ENCODE measurements at places on chromosomes 16 and 17.

GRCh38 chr16:2288726-2289125 is 20.8 kb upstream of the RNPS1 start:
- no peak for DNase-seq

GRCh38 chr17:9286434-9286833 is 265.1 kb downstream of the NTN1 start:
- DNase-seq, result no peak

DNA sequence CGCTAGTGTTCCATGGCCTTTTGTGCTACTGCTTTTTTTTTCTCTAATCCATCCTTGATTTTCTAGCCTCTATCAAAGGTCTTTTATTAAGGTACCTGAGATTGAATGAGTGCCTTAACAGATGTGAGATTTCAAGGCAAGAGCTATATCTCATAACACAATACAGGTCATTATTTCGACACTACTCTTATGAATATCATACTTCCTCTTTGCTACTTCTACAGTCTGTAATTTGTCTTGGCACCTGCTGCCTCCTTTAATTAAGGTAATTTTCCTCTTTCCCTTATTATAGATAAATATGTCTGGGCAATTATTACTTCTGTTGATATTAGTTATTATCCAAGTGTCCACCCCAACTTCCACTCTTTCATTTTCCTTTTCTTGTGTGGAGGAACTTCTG is 5.3 kb downstream of the KRT28 start:
- no peak for DNase-seq

DNA sequence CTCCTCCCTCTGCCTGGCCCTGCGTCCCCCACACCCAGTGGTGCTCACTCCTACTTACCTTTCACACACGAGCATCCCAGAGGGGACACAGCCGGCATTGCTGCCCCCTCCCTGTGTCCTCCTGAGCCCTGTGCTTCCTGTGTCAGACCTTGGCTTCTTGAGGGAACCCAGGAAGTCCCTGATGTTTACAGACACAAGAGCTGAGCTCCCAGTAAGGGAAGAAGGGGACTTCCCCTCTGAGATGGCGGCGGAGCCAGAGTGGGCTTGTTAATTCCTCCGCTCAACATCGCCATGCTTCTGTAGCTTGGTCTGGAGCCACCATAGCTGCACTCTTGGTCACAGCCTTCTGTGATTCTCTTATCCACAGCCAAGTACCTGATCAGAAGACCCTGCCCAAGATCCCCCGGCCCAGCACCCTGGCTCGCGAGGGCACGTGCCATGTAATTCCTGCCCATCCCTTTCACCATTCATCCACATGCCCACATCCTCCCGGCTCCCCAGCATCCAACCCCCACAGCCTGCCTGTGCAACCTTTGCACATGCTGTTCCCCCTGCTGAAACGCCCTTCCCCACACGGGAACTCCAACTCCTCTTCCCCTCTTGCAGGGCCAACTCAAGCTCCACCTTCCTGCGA is 127.4 kb upstream of the FOXF1 start:
- DNase-seq, result no peak

DNA sequence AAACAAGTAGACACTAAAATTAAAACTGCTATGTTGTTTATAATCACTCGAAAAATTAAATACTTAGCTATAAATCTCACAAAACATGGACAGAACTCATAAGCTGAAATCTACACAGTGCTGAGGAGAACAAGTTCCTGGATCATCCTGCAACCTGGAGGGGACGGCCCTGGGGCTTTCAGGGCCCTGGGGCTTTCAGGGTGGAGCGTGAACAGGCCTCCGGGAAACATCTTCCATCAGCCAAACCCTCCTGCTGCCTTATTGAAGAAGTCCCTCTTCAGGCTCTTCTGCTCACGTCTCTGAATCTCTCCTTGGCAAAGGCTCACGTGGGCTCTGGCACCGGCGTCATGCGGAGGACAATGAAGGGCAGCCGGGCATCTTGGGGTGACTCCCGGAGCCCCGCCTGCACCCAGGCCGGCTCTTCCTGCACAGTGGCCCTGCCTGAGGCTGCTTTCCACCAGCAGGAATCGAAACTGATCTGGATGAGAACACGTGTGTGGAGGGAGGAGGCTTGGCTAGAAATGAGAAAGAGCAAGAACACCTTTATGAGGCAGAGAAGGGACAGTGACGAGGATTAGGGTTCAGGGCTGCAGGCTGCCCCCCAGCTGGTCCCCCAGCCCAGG is 127.3 kb downstream of the CDRT15L2 start:
- no peak for DNase-seq

- no peak for DNase-seq
Observed at GRCh38 chr16:66901626-66902025, 17.1 kb downstream of the CDH16 start.

- DNase-seq, result no peak
Observed at GRCh38 chr16:72532906-72533410, 361.0 kb upstream of the PMFBP1 start.

DNA sequence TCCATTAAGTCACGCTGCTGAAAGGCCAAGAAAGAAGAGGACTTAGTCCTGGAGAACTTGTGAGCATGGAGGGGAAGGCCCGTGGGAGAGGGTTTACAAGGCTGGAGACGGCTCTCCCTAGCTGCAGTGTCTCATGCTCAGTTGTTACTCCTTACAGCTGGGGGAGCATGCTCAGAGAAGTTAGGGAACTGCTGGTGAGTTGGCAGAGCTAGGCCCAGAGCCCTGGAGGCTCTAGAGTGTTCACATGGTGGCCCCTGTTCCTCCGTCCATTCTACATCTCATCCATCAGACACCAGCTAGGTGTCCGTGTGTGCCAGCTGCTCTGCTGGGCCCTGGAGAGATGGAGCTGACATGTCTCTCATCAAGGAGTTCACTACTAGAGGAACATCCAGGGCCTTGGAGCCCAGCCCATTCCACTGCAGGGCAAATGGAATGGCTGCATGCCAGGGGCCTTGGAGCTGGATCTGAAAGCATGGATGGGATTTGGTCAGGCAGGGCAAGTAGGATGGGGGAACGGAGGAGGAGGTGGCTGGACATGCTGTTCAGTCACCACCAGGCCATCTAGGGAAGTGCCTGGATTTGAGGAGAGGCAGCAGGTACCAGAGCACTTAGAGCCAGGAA is 6.3 kb downstream of the XYLT2 start:
- no peak for DNase-seq

DNA sequence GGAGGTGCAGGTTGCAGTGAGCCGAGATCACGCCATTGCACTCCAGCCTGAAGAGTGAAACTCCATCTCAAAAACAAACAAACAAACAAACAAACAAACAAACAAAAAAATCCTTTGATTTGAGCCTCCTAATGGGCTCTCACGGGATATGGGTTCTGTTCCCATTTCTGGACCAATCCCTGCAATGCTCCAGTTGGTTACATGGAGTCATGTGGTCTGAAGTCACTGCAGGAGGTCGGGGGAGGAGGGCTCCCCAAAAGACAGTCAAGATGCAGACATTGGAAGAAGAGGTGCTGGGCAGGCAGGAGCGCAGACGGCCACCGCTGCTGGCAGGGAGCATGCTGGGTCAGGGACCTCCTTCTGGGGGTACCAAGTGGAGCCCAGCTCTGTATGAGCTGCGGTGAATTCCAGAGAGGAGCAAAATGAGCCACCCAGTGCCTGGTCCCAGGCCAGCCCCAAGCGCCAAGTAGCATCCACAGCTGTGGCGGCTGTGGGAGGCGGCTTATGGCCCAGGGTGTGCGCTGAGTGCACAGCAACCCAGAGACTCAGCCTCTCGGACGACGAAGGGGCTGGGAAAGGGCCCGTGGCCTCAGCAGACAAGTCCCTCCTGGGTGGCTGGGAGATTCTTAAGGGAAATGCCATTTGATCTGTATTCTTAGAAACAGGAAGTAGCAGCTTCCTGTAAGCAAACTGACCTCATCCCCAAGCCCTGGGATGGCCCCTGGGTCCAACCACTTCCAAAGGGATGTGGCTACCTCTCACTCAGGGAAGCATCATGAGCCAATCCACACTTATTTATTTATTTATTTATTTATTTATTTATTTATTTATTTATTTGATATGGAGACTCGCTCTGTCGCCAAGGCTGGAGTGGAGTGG is 19.6 kb upstream of the ATP2A3 start:
- no peak for DNase-seq

DNA sequence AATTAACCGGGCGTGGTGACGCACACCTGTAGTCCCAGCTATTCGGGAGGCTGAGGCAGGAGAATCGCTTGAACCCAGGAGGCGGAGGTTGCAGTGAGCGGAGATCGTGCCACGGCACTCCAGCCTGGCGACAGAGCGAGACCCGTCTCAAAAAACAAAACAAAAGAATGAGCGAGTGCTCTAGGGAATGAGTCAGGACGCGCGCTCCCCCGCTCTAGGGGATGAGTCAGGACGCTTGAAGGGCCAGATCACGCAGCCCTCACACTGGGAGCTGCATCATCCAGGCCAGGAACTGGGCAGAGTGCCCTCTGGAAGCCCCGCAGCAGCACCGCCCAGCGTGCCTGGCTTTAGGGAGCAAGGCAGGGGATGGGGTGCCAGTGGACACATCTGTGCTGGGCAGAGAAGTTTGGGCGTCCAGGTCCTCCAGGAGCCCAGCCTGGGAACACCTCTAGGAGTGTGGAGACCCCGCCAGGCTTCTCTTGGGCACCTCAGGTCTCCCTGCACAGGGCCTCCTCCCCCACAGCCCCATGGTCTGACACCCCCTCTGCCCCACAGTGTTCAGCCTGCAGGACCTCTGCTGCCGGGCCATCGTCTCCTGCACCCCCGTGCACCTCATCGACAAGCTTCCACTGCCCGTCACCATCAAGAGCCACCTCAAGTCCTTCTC is 3.9 kb upstream of the WFIKKN1 start:
- DNase-seq, result no peak

DNA sequence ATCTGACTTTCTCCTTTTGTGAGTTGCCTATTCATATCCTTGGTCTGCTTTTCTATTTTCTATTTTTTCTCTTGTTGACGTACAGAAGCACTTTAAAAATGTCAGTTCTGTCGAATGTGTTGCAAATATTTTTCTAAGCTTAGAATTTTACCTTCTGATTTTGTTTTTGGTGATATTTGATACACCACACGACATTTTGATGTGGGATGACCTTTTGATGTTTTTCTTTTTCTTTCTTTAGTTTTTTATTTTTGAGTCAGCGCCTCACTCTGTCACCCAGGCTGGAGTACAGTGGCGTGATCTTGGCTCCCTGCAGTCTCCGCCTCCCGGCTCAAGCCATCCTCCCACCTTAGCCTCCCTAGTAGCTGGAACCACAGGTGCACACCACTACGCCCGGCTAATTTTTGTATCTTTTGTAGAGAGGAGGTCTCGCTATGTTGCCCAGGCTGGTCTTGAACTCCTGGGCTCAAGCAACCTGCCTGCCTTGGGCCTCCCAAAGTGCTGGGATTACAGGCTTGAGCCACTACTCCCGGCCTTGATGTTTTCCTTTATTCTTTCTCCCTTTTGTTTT is 39.6 kb downstream of the WSB1 start:
- DNase-seq, result peak; percentile 40

GRCh38 chr16:74448990-74449389 is 27.7 kb upstream of the CLEC18B start:
- DNase-seq, result no peak

- DNase-seq, result no peak
Observed at GRCh38 chr17:27492470-27492869, 36.2 kb downstream of the KSR1 start.

- no peak for DNase-seq
Observed at GRCh38 chr17:57283203-57283971, 27.1 kb downstream of the MSI2 start.

- DNase-seq, result no peak
Observed at GRCh38 chr17:80103449-80104085, 2.2 kb downstream of the GAA start.

GRCh38 chr17:43661699-43662412 is at the start of gene MEOX1:
MEOX1 (minus strand) TSS chr17:43661922; CDS start chr17:43661534, 388 bp downstream.
- DNase-seq, result peak; percentile 35

- DNase-seq, result peak; percentile 32
Observed at GRCh38 chr17:78381601-78382232, 3.3 kb downstream of the PGS1 start.

DNA sequence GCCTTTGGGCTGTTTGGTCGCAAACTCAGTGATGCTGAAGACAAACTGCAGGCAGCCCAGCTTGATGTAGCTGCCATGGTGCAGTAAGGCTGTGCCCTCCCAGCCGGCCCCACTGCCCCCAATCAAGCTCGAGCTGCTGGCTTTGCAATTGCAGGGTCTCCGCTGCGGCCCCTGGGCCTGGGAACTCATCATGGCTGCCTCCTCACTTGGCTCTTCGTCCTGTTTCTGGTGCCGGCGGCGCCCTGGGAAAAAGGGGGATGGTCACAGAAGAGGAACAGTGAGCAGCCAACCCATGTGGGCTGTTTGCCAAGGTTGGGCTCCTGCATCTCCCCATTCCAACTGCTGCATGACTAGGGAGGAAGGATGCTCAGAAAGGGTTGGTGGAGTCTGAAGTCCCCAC is 3.4 kb upstream of the DHRS13 start:
- no peak for DNase-seq

GRCh38 chr16:84501077-84501735 is 3.3 kb downstream of the MEAK7 start:
- DNase-seq, result no peak

DNA sequence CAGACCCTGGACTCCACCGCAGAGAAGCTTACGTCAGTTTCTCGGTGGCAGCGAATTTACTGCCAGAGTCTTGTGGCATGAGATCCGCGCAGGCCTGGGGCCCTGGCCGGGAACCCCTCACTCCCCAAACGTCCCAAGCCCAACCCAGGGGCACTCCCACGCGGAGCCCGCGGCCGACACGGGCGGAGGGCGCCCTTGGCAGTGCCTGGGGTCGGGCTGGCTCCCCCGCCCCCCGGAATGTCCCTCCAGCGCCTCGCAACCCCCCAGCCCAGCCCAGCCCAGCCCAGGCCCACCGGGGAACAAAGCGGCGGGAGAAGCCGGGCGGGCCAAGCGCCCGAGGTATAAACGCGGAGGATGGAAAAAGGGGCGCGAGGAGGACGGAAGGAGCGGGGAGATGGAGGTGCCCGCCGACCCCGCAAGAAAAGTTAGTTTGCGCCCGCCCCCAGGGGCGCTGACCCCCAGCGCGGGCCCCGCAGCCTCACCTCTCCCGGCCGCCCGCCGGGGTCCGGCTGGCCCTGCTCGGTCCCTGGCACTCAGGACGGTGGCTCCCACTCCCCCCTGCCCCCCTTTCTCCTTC is 330 bp downstream of the CASKIN2 start:
- no peak for DNase-seq

GRCh38 chr16:23807028-23807427 is 28.8 kb upstream of the PRKCB start:
- DNase-seq, result no peak

DNA sequence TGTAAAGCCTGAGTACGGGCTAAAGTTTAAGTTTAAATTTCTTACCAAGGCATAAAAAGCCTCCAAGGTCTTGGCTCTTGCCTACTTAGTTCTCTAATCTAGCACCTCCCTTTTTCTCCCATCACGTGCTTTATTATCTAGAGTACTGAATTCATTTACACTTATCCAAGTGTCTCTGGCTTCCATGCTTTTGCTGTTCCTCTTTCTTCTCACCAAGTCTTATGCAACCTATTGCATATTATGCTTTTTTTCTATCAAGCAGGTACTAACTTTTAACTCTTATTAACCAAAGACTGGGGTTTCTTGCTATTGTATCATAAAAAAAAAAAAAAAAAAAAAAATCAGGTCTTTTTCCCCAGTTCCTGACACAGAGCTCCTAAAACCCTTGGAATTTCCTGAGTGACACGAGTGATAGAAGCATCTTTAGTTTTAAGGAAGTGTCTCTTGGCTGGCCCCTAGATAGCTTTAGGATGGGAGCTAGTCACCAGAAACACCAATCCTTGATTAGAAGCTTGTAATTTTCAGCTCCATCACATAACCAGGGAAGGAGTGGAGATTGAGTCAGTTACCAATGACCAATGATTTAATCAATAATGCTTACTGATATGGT is 44.9 kb downstream of the SSH2 start:
- no peak for DNase-seq
